ENCODE measurements at places on chromosomes 1 and 21. TPM values are rescaled to one million over a fixed set of nuclear protein-coding genes. Genes with fewer than 3 reads are reported as not detected.
A peak's percentile ranks its signal among the peaks of the same experiment; 100 is the strongest.

The TRIM67 gene
- not detected for polyA plus RNA-seq

The ACAP3 gene
- polyA plus RNA-seq, result 152 TPM

DNA sequence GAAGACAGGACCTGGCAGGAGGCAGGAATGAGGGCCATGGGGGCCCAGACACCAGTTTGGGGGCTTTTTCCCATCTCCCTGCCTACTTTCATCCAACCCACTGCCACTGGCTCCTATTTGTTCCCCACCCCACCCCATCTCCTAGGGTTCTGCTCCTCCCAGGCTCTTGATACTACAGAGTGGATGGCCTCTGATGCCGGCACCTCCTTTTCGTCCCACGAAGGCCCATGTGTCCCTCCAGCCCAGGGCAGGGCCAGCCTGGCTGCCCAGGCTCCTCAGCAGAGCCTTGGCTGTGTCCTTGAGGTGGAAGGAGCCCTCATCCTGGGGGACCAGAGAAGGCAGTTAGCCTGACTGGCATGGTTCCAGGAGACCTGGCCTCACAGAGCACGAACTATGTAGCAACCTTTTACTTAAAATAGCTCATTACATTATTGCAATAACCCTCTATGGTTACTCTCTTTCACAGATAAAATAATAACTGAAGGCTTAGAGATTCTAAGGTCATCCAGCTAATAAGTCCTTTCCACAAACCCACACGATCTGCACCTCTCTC, 3.5 kb downstream of the POMGNT1 start:
- no peaks in the 10 kb centered on the region for H3K27me3 ChIP-seq
- no peak overlapping the region for H3K4me3 ChIP-seq
- H3K4me1 ChIP-seq, result peaks cover 45% of the 10 kb centered on the region

GRCh38 chr1:246159279-246160227, 347.5 kb downstream of the SMYD3 start:
- no peaks in the 10 kb centered on the region for H3K27me3 ChIP-seq
- H3K27ac ChIP-seq, result no peak overlapping the region
- DNase-seq, result no peak
- no peaks in the 10 kb centered on the region for H3K36me3 ChIP-seq

The KRTAP10-12 gene
- polyA plus RNA-seq, result not detected

- no peaks in the 10 kb centered on the region for H3K4me1 ChIP-seq
- no peaks in the 10 kb centered on the region for H3K27me3 ChIP-seq
- H3K36me3 ChIP-seq, result no peaks in the 10 kb centered on the region
Observed at GRCh38 chr21:31254131-31254530, 89.9 kb downstream of the TIAM1 start.

The RAB3GAP2 gene
- 5.7 TPM for polyA plus RNA-seq

GRCh38 chr1:16296643-16297042, 55.6 kb downstream of the FBXO42 start:
- H3K27me3 ChIP-seq, result no peaks in the 10 kb centered on the region
- H3K4me3 ChIP-seq, result no peak overlapping the region
- no peak overlapping the region for H3K27ac ChIP-seq
- peaks cover 35% of the 10 kb centered on the region for H3K4me1 ChIP-seq
- DNase-seq, result no peak
- no peaks in the 10 kb centered on the region for H3K36me3 ChIP-seq

The SPATA21 gene
- polyA plus RNA-seq, result 0.15 TPM

DNA sequence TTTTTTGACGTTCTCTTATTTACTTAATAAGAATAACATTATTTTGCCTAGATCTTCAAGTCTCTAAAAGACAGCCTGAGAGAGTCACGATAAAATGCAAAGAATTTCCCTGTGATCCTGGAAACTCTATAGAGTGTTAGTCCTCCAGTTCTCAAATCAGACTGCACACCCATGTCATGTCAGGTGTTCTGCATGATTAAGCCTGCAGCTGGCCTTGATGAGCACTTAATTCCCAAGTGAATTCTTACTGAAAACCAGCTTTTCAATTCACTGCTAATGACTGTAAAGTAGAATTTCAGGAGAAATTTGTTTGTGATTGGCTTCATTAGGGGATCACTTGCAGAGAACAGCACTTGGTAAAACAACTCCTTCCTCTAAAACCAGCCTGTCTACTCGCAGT, 41.9 kb downstream of the CHML start:
- no peak overlapping the region for H3K27ac ChIP-seq
- H3K36me3 ChIP-seq, result no peaks in the 10 kb centered on the region
- no peak for DNase-seq
- H3K27me3 ChIP-seq, result no peaks in the 10 kb centered on the region
- H3K4me3 ChIP-seq, result no peak overlapping the region

DNA sequence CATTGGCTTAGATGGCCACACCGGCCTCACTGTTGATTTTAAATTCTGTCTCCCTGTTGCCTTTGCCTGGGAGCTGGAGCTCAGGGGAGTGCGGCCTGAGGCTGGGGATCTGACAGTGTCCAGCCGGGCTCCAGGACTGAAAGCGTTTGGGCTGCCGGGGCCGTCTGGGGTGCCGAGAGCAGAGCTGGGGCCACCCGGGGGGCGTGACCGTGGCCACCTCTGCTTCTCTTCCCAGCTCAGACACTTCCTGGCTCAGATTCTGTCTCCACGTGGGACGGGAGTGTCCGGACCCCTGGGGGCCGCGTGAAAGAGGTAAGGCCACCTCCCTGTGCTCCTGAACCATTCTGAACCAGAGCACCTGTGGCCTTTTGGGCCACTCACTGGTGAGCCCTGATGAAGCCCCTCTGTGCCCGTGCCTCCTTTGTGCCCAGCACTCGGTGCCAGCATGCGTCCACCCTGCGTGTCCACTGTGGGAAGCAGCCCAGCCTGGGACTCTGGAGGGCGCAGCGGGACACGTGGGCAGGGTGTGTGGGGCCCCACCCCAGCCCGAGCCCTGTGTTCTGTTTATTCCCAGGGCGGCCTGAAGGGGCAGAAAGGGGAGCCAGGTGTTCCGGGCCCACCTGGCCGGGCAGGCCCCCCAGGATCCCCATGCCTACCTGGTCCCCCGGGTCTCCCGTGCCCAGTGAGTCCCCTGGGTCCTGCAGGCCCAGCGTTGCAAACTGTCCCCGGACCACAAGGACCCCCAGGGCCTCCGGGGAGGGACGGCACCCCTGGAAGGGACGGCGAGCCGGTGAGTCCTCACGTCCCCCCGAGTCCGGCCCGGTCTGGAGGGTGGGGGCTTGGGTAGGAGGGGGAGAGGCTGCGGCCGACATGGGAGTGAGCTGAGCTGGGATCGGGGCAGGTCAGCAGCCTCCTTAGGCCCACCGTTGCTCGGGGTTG, 64.8 kb downstream of the SLC19A1 start:
- H3K36me3 ChIP-seq, result peaks cover 4% of the 10 kb centered on the region
- H3K27ac ChIP-seq, result peak overlapping the region; percentile 34
- peak overlapping the region; percentile 27 for H3K4me3 ChIP-seq
- DNase-seq, result no peak
- peaks cover 7% of the 10 kb centered on the region for H3K4me1 ChIP-seq

The FNDC10 gene
- polyA plus RNA-seq, result 1.1 TPM

DNA sequence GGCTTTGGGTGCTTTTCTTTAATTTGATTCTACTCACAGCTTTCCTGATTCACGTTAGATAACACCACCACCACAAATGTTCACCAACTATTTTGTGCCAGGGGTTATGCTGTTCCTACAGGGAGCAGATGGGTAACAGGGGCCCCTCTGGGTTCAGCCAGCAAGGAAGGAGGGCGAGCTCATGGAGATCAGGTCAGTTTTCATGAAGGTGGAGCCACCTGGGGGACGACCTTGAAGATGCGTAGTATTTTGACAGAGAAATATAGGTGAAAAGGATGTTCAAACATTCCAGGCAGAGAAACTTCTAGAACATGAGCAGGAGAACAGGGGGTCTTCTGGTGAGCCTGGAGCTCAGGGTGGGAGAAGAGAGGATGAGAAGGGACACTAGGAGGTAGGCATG, 28.9 kb downstream of the KIAA0040 start:
- no peak overlapping the region for H3K4me3 ChIP-seq
- no peaks in the 10 kb centered on the region for H3K4me1 ChIP-seq
- H3K36me3 ChIP-seq, result peaks cover 42% of the 10 kb centered on the region
- DNase-seq, result no peak

DNA sequence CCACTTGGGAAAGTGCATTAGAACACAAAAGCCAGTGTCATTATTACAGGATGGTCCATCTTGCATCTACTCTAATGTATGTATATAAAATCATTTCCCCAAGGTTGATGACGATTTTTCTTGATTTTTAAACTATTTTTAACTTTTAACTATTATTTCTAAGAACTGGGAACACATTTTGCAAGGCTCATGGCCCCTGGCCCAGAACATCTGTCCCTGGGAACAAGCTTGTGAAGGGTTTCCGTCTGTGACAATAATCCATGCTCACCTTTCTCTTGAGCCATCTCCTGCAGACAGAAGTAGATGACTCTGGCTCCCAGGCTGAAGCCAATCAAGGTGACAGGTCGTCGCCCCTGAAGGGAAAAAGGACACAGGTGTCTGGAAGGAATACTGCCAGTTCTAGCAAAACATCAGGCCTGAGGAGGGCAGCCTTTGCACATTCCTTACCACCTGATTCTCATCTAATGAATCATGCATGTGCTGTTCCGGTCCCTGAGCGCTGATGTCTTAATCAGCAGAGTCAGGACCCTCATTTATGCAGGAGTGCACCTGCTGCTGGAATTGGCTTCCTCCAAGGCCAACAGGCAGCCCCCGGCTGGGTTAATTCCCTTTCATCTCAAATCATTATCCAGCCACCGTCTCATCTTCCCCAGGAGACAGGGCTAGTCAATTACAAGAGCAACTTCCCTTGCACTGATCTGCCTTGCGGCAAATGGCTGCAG, 62.5 kb downstream of the TMCO4 start:
- no peaks in the 10 kb centered on the region for H3K36me3 ChIP-seq
- peaks cover 15% of the 10 kb centered on the region for H3K4me1 ChIP-seq
- no peak for DNase-seq
- no peak overlapping the region for H3K27ac ChIP-seq

DNA sequence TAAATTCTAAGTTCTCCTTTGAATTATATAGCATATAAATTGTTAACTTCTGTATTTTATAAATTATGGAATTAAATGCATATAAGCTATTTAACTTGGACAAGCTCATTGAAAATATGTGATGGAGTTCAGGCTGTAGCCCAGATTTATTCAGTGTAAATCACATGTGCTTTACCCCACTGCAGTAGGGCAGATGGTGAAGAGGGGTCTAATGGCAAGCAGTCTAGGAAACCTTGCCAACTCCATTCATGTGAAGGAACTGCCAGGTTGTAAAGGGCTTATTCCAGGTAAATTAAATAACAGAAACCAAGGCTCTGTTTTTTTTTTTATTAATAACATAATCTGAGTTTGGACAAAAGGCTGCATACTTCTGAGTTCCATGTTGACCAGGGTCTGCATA, 243.2 kb downstream of the NCAM2 start:
- H3K27ac ChIP-seq, result no peak overlapping the region
- no peaks in the 10 kb centered on the region for H3K36me3 ChIP-seq
- no peaks in the 10 kb centered on the region for H3K4me1 ChIP-seq
- H3K4me3 ChIP-seq, result no peak overlapping the region

GRCh38 chr1:240667351-240667750, 55.4 kb upstream of the GREM2 start:
- no peak overlapping the region for H3K27ac ChIP-seq
- H3K4me3 ChIP-seq, result no peak overlapping the region
- no peaks in the 10 kb centered on the region for H3K27me3 ChIP-seq
- no peaks in the 10 kb centered on the region for H3K4me1 ChIP-seq

DNA sequence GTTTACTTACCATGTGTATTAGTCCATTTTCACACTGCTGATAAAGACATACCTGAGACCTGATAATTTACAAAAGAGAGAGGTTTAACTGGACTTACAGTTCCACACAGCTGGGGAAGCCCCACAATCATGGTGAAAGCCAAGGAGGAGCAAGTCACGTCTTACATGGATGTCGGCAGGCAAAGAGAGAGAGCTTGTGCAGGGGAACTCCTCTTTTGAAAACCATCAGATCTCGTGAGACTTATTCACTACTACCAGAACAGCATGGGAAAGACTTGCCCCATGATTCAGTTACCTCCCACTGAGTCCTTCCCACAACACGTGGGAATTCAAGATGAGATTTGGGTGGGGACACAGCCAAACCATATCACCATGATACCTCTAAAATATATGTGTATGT, 39.3 kb upstream of the ERRFI1 start:
- peaks cover 4% of the 10 kb centered on the region for H3K4me1 ChIP-seq
- H3K27me3 ChIP-seq, result peaks cover 4% of the 10 kb centered on the region
- H3K4me3 ChIP-seq, result no peak overlapping the region
- H3K36me3 ChIP-seq, result no peaks in the 10 kb centered on the region
- DNase-seq, result no peak

DNA sequence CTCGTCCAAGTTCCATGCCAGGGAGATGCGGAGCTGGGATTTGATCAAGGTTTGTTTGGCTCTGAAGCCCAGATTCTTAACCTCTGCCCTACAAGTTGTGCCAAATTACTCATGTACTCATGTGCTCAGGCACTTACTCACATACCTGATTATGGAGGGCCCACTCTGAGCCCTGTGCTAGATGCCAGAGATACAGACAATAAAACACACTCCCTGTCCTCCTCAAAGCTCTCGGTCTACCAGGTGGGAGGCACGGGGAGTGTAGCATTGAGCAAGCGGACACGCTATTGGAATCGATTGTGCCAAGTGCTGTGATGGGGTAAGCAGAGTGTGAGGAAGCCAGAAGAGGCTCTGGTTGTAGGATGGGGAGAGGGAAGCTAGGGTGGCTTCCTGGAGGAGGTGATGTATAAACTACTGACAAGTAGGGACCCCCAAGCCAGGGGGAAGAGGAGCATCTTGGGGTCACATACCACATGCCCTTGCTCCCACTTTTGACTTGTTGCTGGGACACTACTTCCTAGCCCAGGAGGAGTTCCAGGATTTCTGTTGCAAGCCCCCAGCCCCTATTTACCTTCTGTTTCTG, 49.8 kb upstream of the IFNLR1 start:
- H3K4me1 ChIP-seq, result no peaks in the 10 kb centered on the region
- no peak overlapping the region for H3K27ac ChIP-seq
- no peak for DNase-seq
- no peaks in the 10 kb centered on the region for H3K27me3 ChIP-seq
- no peaks in the 10 kb centered on the region for H3K36me3 ChIP-seq
